Islet precursor cell (in vitro differentiated cells): ENCODE measurements at places on chromosomes 16 and 17.

DNA sequence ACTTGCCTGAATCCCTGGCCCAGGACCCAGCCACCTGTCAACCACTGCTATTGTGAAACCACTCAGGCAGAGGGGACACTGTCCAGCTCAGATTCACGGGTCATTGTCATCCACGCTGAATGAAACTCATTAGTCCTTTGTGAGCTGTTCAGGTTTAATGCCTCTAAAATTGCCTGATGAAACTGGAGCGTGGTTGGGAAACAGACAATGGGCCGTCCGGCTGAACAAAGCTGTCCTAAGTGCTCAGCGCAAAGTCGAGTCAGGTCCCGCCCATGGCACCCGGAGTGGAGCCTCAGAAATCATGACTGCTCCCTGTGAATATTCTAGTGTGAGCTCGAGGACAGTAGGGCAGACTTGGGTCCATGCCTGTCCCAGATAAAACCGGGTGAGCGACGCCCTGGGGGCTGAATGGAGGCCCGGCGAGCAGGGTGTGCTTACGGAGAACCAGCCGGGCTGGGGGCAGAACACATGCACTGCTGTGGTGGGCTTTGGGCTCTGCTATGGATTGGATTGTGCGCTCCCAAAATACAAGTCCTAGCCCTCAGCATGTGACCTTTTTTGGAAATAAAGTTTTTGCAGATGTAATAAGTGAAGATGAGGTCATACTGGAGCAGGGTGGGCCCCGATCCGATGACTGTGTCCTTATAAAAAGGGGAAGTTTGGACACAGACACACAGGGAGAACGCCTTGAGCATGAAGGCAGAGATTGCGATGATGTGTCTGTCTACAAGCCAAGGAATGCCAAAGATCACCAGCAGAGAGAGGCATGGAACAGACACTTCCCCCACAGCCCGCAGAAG, 12.9 kb upstream of the CMIP start:
- no peak for DNase-seq

DNA sequence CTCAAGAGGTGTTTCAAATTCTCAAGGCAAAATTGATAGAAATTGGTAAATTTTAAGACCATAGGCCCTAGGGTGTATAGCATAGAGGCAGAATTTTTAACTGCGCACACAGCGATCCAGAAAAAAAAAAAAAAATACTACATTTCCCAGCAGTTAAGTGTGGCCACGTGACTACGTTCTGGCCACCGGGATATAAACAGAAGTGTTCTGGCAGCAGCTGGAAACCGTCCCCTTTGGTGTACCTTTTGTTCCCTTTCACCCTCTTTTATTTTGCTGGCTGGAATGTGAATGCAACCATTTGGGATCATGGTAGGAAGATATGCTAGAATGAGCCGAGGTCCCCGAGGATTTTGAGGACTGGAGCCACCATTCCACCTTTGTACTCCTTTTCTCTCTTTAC, 52.7 kb upstream of the AKAP1 start:
- no peak for DNase-seq

GRCh38 chr17:77481476-77482374, 341.0 kb downstream of the SEC14L1 start:
- no peak for DNase-seq

GRCh38 chr17:75773121-75773807, 8.3 kb upstream of the GALK1 start:
- peak; percentile 66 for DNase-seq

DNA sequence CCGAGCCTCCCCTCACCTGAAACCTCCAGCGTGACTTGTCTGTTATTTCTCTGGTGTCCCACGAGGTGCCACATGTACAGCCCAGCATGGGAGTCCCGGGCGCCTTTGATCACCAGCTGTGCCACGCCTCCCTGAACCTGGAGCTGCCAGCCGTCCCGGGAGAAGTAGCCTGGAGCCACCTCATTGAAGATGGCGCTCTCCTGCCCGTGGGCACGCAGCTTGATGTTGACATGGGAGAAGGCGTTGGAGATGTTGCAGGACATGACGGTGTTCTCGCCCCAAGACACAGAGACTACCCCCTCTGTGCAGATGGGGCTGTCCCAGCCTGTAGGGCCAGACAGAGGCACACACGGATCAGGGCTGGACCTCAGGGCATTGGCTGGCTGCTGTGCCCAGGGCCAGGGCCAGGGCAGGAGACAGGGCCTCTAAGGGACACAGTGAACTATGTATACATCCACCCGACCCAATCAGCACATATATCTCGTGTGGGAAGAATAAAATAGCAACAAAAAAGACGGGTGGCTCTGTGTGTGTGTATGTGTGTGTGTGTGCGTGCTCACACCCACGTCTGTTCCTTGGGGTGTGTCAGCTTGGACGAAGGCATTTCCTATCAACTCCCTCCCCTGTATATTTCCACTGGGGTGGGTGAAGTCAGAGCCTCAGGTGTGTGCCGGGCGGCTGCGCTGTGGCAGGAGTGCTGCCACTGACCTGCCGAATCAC, 7.3 kb upstream of the CD7 start:
- no peak for DNase-seq

- no peak for DNase-seq
Measured at GRCh38 chr17:77973953-77974352, 15.4 kb downstream of the TNRC6C start.

GRCh38 chr16:86483-86952, 8.5 kb downstream of the MPG start:
- no peak for DNase-seq
